Jurkat, Clone E6-1 (cell line): ENCODE measurements at places on chromosomes 16 and 17.

DNA sequence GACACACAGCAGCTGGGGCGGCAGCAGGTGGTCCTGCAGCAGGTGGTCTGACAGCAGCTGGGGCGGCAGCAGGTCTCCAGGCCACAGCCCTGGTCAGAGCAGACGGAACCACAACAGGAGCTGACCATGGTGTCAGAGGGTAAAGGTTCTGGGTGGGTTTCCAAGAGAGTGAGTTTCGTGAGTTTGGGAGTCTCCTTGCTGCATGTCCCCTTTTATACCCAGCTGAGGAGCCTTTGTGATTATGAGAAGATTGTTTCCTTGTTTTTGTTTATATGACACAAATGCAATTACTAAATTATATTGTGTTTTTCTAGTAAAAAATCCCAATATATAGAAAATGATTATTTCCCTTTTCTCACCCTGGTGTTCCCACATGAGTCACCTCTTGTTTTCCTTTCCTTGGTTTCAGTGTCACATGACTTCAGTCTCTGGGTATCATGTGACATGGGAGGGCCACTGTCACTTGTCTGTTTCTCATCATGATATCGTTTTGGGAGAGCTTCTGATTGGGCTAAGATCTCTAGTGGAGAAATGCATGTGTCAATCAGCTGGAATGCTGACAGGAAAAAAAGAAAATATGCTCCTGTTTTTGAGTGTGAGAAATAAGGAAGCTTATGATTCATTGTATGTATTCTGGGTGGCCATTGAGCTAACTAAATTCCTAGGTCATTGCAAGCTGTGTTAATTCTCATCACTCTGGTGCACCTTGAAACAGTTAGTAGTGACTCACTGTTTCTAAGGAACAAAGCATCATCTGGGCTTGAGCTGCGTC is at the start of gene KRTAP4-6:
TSS of gene KRTAP4-6 (minus strand) at position 185 of the 772 bp plus-strand sequence. CDS start at position 128, 57 bp downstream.
- DNase-seq = no peak

- no peak for DNase-seq
Observed at GRCh38 chr16:31528523-31529107, 915 bp downstream of the AHSP start.

DNA sequence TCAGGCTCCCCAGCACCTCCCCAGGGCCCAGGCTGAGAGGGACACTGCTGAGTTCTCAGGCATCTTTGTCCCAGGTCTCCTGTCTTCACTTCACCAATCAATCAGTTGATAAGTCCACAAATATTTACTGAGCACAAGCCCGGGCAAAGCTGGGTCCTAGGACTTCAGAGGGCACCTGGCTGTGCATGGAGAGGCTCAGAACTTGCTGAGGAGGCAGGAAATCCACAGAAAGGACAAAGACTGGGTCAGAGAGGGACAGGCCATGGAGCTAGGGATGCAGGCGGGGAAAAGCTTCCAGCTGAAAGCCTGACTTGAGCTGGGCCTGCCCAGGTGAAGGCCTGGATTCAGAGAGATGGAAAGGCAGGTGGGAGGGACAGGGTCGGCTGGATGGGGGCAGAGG is 33.2 kb upstream of the C1QL1 start:
- DNase-seq = no peak

GRCh38 chr17:60631119-60631518 is 31.1 kb downstream of the PPM1D start:
- no peak for DNase-seq
